ENCODE measurements at places on chromosomes 4 and X. TPM values are rescaled to one million over a fixed set of nuclear protein-coding genes. Genes with fewer than 3 reads are reported as not detected.
A peak's percentile ranks its signal among the peaks of the same experiment; 100 is the strongest.

Gene CTAG2
- total RNA-seq = not detected

Gene DNAAF6
- total RNA-seq = not detected

Gene P2RY10
- total RNA-seq = 1.8 TPM

Gene ANOS1
- total RNA-seq = 2.5 TPM

Gene BCLAF3
- total RNA-seq = 7.8 TPM

Gene NAP1L2
- 7.6 TPM for total RNA-seq

Gene SHROOM2
- 1.4 TPM for total RNA-seq

Gene GRPR
- total RNA-seq = 0.16 TPM

- no peak for DNase-seq
These were observed 70.5 kb downstream of the SEL1L3 start for GRCh38 chr4:25792200-25792791.

- DNase-seq = no peak
These were observed 264.0 kb downstream of the MID1IP1 start for GRCh38 chrX:39065051-39065871.

GRCh38 chrX:154121961-154122360 lies 22.1 kb upstream of the OPN1LW start:
- DNase-seq = no peak

- no peak for DNase-seq
These were observed 27.9 kb upstream of the NDNF start for GRCh38 chr4:121100093-121100775.

DNA sequence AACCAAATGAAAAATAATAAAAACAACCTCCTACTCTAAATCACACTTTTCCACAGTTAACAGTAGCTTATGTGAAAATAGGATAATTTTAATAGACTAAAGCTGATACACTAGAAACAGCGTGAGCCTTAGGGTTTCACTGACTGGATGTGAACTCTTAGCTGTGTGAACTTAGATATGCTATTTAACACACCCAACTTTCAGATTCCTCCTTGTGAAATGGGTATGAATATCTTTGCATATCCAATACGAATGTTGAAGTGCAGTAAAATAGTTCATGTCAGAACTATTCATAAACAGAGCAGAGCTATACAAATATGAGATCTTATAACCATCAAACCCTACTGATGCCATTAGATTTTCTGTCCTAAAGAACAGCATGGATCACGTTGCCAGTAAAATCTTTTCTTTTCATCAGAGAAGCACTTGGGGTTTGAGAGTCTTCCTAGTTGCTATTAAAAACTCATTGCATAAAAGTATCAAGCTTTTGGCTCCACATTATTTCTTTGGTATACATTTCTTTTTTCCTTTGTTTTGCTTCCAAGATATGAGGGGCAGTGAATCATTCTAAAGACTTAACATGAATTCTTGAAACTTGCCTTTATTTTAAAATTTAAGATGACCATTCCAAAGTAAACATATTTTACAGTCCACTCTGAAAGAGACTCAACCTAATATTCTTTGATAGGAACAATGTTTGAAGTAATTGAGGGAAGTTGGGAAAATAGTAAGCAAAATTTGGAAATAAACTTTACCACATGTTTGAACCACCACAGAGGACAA lies 102.4 kb downstream of the CPE start:
- DNase-seq = no peak

- peak; percentile 85 for DNase-seq
These were observed at the start of gene FAM13A for GRCh38 chr4:89056953-89057398. TSS of gene FAM13A (minus strand) at chr4:89057185. CDS start at chr4:89056964, 221 bp downstream.

DNA sequence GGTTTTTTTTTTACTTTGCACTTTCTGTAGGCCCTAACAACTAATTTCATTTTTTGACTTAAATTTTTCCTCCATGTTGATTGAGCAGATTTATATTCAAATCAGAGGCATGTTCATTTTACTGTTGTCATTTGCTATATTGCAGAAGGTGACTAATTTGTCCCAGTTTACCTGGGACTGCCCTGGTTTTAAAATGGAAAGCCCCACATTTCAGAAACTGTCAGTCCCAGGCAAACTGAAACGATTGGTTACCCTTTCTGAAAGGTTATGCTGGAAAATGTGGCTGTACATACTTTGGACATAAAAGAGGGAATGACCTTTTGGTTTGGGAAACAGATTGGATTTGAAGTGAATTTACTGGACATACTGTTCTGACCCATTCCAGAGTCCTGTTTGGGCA lies 160.0 kb downstream of the SPCS3 start:
- DNase-seq = no peak

DNA sequence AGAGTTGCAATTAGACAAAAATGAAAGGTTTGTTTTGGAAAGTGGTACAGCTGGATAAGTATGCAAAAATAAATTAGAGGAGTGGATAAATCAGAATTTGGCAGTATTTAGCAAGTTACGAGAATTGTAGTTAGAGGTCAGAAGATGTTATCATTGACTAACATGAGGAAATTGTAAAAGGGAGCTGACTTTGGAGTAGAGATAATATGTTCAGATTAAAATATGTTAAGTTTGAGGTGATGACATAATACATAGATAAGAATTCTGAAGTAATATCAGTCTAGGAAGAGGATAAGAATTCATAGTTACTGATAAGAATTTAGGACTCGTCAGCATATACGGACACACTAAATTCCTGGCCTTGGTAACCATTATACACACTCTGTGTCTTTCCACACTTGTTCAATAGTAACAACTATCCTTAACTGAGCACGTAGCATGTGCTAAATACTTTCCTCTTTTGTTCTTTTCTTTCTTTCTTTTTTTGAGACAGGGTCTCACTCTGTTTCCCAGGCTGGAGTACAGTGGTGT lies 4.1 kb upstream of the EPGN start:
- DNase-seq = no peak

DNA sequence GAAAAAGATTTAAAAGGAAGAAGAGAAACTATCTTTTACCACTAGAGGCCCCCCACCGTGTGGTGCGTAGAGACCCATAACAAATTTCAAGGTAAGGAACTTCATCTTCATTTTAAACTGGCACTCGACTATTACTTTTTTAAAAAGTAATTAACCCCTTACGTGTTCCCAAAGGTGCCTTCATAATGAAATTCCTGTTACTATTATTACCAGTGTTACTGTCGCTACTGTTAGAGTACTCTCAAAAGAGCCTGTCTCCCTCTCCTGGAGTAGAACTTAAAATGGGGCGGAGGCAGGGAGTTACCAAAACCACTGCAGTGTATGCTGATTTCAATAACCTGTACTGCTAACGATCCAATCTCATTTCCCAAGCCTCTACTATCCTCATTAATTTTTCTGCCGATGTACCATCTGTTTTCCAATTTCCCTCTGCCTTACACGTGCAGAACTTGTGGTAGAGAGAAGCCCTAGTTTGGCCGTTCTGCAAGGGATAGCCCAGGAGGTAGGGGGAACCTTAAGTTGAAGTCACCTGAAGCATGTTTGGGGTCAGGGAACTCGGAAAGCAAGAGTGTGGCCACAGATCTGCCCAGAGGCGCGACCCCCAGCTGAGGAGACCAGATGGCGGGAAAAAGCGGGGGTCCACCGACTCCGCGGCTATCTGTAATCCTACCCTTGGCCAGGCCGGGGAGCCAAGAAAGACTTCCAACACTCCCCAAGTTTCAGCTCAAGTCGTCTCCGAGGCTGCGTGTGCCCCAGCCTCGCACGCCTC lies 720 bp upstream of the STK26 start:
- DNase-seq = no peak

DNA sequence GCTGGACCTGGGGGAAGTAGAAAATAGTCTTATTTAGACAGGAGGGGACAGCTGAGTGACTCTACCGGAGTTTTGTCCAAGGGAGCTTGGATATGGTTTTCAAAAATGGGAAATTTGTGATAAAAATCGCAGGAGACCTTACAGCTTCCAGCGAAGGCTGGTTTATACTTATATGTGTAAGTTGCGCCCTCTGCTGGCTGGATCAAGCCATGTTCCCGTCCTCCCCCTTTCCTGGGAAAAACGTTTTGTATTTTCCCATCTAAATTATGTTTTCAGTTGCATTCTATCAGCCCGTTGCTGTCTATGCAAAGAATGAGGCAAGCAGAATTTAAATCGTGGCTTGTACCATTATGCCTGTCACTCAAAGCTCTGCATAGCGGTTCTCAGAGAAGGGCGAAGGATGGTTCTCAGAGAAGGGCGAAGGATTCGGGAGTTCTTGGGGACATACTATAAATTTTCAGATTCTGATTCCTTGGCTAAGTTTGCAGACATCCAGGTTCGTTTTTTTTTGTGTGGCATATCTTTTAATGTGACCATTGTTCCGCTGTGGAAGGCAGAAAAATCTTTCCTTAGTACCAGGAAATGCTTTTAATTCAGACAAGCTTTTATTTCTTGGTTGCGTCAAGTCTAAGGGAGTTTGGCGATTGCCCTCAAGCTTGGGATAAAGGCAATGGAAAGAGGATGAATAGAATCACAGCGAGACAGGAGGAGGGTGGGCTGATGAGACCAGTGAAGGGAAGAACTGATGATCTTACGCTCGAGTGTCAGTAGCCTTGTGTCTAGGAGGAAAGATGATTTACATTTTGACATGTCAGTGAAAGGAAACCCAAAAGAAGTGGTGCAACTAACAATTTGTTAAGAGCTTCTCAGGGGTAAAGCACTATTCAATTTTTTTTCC lies 128.5 kb upstream of the ARX start:
- DNase-seq = peak; percentile 25

DNA sequence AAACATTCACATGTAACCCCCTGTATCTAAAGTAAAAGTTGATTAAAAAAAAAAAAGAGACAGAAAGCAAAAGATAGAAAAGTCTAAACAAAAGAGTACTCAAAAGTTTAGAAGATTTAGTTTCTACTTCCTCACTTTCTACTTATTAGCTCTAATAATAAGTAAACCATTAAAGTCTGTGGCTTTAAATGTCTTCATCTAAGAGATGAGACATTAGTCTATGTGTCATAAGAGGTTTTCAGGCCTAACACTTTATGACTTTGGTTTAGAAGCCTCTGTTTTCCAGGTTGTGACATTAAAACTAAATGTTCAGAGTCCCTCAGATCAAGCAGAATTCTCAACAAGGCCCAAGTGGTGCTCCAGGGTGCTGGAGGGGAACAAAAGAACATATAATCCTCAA lies 42.2 kb upstream of the GUCY1A1 start:
- no peak for DNase-seq

DNA sequence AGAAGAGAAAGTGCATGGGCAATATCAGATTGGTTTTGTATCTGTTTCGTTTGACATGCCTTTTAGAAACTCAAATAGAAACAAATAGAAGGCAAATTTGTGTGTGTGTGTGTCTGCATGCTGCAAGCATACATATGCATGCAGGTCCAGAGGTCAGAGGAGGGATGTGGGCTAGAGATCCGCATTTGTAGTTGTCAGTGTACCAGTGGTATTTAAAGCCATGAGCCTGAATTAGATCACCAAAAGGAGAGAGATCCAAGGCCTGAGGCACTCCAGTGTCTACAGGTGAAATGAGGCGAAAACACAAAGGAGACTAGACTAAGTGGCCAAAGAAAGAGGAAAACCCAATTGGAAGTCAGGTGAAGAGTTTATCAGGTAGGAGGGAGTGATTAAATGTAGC lies 106.7 kb downstream of the CORIN start:
- DNase-seq = no peak

- DNase-seq = no peak
These were observed 300.6 kb upstream of the SPANXN1 start for GRCh38 chrX:144946666-144947065.

- no peak for DNase-seq
These were observed 24.8 kb downstream of the IL13RA1 start for GRCh38 chrX:118751950-118752783.

DNA sequence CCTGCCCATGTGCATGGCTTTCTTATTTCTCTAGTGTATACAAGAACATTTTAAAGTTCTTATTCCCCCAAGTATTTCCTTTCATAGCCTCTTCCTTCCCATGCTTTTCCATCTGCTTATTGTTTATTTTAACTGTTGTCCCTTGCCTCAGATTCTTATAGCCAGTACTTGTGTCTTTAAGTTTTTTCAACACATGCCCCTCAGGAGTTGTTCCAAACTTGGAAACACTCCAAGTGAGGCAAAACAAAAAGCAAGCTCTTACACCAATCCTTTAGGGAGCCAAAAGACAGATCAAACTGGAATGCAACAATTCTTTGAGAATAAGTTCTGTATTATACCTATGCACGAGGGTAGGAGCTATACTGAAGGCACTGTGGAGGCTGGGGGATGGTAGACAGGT lies 222.0 kb upstream of the STK26 start:
- no peak for DNase-seq

- DNase-seq = no peak
These were observed 227.7 kb downstream of the VEGFC start for GRCh38 chr4:176565049-176565448.

- no peak for DNase-seq
These were observed 68.2 kb downstream of the DKK2 start for GRCh38 chr4:106967892-106968291.

- DNase-seq = peak; percentile 77
These were observed 4.9 kb downstream of the PLAC8 start for GRCh38 chr4:83109480-83110222.

Data from heart left ventricle (tissue), 16 donors.